ENCODE measurements at places on chromosomes 16 and 17.

GRCh38 chr17:59361916-59362810 lies 30.7 kb downstream of the YPEL2 start:
- DNase-seq = no peak

- DNase-seq = no peak
Observed at GRCh38 chr17:50080827-50081226, 14.3 kb upstream of the PDK2 start.

DNA sequence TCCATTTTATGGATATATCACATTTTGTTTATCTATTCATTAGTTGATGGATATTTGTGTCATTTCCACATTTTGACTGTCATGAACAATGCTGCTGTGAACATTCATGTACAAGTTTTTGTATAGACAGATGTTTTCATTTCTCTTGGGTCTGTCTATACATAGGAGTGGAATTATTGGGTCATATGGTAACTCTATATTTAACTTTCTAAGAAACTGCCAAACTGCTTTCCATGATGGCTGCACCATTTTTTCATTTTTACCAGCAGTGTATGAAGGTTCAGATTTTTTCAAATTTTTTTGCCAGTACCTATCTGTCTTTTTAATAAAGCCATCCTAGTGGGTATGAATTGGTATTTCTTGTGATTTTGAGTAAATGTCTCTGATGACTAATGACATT lies 15.5 kb downstream of the NFAT5 start:
- DNase-seq = no peak

DNA sequence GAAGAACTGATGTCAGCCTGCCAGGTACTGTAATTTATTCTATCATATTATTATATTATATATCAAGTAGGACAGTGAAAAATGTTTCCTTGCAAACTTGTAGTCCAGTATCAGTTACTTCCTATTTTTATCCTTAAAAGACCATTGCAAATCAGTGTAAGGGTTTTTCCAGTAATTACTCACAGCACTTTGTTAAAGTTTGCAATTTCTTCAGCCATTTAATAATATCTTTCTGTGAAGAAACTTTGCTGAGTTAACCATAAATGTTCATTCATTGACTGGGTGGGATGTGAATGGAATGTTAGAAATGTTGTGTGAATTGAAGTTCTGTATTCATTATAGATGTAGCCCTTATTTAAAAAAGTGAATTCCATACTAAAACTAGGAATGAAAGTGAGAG lies 26.7 kb downstream of the HAPSTR1 start:
- DNase-seq = no peak

DNA sequence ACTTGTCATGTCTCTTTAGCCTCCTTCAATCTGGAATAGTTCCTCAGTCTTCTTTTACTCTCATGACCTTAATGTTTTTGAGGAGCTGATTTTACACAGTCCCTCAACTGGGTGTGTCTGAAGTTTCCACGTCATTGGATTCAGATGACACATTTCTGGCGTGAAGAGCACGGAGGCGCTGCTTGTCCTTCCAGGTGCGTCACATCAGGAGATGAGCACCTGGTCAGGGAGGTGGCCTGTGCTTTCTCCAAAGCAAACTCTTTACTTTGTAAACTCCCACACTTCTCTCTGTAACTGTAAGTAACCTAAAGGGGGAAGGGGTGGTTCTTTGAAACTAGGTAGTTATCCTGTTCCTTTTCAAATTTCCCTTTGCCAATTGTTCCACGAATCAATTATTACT lies 52.5 kb upstream of the MNT start:
- no peak for DNase-seq

GRCh38 chr17:43721537-43722268 lies 36.9 kb downstream of the SOST start:
- no peak for DNase-seq

- DNase-seq = no peak
Observed at GRCh38 chr17:33491871-33492481, 198.9 kb upstream of the ASIC2 start.

GRCh38 chr16:59356144-59356543 lies 622.0 kb upstream of the GOT2 start:
- no peak for DNase-seq

DNA sequence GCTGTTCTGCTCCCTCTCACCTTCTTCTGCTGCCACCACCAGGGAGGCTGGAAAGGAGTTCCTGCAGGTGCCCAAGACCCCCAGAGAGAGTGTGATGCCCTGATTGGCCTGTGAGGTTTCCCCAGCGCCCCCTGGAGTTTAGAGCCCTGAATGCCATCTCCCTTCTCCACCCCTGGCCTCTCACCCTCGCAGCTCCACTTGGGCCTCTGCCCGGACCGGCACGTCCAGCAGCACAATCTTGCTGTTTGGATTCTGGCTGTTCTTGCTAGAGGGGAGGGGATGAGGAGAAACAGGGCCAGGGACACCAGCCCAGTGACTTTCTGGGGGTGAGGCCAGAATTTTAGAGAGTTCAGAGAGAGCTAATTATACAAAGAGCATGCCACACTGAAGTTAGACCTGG lies 12.5 kb upstream of the FAM171A2 start:
- no peak for DNase-seq

- DNase-seq = no peak
Observed at GRCh38 chr17:64472564-64472963, 23.6 kb downstream of the MILR1 start.

DNA sequence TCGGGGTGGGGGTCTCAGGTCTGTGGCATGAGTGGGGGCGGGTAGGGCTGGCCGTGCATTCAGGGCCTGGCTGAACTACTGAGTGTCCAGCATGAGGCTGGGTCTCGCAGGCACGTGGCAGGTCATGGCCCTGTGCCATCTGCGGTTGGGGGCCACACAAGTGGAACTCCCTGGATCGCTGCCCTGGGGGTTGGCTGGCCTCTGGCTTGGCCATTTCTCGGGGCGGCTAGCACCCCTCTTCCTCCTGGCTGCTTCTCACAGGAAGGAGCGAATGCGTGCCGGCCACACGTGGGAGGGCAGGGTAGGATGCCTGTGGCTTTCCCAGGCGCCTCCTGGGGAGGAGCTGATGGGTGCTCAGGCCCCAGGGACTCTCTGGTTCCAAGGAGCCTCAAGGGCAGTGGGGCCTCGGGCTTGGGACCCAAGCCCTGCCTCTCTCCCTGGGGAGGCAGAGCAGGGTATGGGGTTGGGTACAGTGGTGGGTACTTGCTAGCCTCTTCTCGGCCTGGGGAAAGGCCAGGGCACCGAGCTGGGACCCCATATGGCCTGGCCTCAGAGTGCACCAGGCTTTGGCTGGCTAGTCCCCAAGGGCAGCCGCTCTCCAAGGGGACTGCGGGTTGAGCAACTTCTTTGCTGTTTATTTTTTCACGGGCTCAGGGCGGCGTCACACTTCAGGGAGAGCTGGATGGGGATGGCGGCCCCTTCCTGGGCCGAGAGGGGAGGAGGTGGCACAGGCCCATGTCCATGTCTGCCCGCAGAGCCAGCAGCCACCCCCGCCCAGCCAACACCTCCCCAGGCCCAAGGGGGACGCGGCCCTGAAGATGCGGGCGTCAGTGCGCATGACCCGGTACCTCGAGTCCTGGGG lies 37.5 kb downstream of the ADCY7 start:
- DNase-seq = no peak

DNA sequence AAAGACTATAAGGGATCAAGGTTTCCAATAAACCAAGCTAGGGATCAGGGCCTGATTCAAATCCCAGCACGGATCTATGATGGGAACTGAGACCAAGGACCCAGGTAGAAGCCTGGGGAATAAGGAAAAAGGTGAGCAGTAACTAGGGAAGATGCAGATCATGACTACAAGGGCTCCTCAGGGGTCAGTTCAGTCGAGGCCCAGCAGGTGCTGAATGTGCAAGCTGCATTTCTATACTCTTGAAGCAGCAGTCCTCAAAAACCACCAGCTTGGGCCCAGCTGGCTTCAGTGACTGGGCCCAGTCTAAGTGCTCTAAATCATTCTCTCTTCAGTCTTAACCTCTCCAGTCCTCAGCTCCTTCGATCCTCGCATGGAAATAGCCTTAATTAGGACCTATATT lies 228.8 kb upstream of the AXIN2 start:
- DNase-seq = no peak

- no peak for DNase-seq
Observed at GRCh38 chr17:18110636-18111145, 2.1 kb downstream of the MYO15A start.

DNA sequence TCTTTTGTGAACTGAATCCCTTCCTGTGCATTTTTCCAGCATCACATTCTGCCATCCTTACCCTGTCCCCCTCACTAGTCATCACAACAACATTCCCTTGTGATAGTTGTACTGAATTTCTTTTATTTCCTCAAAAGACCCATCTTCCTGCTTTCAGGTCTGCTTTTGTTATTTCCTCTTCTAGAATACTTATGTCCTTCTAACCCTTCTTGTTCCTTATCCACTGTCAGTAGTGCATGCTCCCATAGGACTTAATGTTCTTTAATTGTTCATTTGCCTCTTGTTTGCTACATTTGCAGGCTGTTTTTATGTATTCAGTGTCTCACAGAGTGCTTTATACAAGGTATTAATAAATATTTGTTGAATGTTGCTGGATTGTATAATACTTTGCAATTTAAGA lies 73.0 kb downstream of the BCAS3 start:
- DNase-seq = no peak
